Activated T-helper 9 cell treated with anti-CD3 and anti-CD28 coated beads, Interleukin-2, amount 50 U/mL, for 16 hours (primary cell): ENCODE measurements at places on chromosomes 6 and 20.

- no peak for DNase-seq
Measured at GRCh38 chr20:57250607-57251343, 15.7 kb downstream of the BMP7 start.

GRCh38 chr6:159879856-159880255, 10.9 kb upstream of the MAS1 start:
- DNase-seq, result no peak

DNA sequence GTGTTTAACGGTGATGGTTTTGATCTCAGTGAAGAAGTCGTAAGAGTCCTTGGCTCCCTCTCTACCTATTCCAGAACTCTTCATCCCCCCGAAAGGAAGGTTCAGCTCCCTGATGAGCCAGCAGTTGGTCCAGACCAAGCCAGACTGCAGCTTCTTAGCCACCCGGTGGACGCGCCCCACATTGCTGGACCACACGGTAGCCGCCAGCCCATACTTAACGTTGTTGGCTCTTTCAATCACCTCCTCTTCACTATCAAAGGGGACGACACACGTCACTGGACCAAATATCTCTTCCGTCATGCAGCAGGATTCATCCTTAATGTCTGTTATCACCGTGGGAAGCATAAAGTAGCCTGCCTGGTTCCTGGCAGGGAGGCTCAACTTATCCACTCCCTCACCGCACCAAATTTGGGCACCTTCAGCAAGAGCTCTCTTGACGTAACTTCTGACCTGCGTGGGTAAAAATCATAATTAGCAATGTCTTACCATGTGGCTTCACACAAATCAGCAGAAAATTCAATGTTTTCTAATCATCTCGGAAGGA, 31.4 kb downstream of the ALDH8A1 start:
- no peak for DNase-seq

DNA sequence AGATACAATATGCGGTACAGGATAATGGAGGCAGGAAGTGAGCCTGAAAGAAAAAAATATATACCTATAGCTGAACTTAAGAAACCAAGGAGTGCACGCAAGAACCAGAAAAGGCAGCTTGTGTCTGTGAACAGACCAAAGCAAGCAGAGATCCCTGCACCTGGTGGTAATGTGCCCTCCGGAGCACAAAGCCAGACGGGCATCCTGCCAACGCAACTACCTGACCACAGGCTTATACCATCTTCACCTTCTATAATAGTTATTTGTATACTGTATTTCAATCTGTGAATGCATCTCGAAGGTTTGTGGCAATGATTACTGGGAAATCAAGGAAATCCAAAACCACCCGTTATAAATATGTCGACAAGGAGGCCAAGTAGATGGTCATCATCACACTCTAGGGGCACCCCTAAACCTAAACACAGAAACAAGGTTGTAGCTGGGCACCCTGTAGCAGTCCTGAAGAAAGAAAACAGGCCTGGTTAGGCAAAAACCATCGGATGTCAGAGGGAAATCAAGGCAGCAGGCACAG, 801 bp downstream of the FBXL4 start:
- no peak for DNase-seq

DNA sequence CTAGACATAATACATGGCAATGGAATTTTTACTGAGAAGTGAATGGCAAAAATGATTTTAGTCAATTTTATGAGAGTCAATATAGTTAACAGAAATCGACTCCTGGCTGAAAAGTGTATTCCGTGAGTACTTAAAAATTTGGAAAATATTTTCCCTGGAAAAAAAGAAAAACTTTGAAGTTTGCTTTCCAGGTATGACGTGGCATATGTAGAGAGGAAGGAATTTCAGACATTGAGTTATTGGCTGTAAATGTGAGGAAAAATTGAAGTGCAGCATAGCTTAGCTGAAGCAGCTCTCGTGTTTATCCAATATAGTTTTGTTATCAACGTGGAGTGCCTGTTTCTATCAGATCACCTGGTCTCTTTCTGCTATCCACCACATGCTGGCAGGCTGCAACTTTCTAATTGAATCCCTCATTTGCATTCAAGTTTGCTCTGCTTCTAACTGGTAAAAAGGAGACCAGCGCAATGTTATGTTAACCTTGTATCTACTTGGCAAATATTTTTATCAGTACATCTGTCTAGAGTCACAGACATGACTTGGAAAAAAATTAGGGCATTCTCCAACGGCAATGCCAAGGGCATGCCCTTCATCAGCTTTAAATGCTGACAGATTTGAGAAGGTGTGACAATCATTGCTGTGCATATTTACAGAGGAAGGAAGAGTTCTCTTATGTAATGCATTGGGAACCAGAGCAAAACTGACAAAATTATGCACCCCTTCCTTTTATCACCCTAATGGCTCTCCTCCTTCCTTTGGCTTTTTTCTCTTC, 1102.8 kb upstream of the FLRT3 start:
- no peak for DNase-seq

DNA sequence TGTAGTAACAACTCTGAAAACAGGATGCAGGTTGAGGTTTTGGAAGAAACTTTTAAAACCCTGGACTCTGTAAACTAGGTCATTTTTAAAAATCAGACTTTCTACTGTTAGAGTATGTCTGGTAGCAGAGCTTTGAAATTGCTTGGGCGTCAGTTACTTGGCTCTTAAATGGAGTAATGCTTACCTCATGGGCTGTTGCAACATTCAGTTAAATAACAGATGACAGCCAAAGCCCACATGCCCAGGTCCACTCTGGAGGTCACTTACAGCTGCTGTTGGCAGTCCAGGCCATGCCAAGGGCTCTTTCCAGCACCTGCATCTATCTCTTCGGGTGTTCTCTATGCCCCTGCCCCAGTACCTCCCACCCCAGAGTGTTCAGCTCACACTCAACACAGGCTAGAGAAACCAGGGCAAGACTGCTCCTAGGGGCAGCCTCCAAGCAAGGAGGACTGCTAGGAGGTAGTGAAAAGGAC, 96.4 kb downstream of the BANF2 start:
- DNase-seq, result no peak

- no peak for DNase-seq
Measured at GRCh38 chr6:100353276-100354015, 111.3 kb downstream of the SIM1 start.

DNA sequence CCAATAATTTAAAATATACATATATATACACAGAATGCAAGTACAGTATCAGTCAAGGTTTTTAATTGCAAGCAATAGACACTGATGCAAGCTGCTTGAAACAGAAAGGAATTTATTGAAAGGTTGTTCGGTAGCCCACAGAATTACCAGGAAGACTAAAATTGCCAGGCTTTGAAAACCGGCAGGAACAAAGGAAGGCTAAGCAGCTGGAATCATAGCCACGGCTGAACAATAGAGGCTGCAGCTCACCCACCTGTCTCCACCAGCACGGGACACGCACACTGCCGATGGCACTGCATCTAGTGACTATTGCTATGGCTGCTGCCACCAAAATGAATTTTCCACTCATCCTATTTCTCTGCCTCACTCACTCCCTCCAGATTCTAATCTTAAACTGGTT, 22.0 kb upstream of the L3MBTL3 start:
- no peak for DNase-seq

DNA sequence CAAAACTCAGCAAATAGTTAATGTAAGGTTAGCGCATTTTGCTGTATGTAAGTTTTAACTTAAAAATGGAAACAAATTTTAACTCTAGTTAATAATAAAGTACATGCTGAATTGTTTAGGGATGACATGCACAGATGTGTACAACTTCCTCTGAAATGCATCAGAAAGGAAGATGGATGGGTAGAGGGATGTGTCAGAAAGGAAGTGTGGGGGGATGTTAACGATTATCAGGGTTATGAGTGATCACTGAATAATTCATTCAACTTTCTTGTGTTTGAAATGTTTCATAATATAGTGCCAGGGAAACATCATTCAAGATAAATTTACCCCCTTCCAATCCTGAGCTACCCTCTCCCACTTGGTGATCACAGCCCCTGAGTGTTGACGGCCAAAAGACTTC, 87.6 kb downstream of the FOXA2 start:
- no peak for DNase-seq

GRCh38 chr6:55726144-55726543, 147.2 kb upstream of the HMGCLL1 start:
- no peak for DNase-seq

GRCh38 chr20:3545401-3545925, 74.6 kb downstream of the ATRN start:
- no peak for DNase-seq

DNA sequence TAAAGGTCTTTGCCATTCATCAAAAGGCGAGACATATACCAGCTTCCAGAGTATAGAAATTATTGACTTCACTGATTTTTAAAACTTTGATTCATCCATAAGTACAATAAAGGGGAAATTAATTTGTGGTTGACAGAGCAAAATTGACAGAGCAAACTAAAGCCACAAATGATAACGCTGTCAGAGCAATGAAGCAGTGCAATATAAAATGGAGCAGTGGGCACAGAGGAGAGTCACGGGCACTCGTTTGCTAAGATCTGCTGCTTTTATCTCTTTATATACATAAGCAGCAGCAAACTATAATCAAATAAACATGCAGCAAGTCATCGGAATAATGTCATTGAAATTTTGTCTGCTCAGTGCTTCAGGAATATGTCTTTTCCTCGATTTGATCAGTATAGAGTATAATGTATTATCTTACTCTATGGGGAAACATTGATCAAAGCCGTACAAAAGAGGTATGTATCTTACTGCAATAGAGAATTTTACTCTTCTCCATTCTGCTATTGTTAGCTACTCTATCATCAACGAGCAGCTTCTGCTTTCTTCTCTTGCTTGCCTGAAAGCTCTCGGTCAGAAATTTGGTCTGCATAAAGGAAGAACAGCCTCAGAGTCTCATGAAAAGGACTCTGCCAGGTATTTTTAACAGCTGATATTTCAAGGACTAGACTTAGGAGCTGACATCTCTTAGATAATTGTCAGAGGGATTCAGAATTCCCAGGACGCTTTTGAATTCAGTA, 546.0 kb upstream of the ARID1B start:
- no peak for DNase-seq

DNA sequence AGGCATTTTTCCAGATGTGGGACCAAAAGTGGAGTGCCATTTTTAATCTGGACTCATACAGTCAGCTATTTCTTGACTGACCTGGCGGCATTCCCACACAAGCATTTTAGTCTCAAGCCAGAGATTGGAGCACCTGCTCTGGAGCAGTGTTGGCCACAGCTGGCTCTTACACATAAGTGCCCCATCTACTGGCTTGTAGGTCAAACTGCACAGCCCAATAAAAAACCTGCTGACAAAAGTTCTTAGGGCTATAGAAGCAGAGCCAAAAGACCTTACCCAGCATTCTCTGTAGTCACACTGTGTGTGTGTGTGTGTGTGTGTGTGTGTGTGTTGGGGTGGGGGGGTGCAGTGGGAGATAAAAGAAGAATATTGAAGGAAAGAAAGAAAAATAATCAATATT, 38.6 kb upstream of the SENP6 start:
- no peak for DNase-seq

DNA sequence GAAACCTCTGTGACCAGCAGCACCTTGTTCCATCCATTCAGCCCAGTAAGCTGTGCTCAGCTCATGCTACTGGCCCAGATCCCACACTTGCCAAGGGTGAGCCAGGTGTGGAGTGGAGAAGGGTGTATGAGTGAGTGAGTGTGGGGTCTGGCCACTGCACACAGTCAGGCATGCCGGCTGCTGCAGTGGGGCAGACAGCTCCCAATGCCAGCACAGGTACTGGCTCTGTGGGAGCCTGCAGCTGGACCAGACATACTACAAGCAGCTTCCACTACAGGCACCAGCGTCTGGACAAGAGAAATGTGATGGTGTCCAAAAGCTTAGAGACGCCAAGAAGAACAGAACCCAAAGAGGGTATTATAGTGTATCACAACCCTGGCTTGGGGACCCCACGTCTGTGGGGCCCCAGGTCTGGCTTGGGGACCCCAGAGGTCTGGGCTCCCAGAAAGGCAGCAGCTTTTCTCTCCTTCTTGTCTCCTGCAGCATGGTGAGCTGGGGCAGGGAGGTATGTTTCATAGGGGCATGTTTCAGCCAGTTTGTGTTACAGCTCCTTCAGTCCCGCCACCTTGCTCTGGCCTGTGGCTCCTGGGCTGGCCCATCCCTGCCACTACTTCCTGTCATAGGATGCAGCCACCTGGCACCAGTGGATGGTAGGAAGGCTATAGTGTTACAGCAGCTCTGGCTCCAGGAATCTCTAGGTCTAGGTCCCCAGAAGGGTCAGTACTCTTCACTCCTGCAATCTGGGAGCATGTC, 152.4 kb upstream of the HSF2 start:
- DNase-seq, result no peak

DNA sequence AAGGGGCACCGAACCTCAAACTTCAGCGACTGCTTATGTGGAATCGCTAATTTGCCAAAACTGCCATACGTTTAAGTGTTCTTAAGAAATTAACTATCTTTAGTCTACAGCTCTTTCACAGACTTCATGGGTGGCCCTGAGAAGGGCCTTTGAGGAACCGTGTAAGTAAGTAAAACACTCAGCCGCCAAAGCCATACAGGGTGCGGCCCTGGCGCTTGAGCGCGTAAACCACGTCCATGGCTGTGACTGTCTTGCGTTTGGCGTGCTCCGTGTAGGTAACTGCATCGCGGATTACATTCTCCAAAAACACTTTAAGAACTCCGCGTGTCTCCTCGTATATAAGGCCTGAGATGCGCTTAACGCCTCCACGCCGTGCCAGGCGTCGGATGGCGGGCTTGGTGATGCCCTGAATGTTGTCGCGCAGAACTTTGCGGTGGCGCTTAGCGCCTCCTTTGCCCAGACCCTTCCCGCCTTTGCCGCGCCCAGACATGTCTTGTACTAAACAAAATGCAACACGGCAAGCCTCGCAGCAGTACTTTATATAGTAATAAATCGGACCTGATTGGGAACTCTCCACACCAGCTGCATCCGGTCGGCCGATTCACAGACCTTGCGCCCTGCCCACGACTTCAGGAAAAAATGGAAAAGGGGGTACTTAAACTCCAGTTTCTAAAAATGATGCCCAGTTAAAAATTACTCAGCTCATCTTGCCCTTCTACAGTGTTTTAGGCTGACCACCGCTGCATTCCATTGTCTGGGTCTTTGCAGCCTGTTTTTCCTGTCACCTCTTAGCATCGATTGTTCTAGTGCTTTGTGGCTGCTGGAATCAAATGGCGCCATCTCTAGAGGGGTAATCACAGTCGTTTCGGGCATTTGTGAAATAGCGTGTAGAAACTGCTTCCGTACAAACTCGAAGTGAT, 38.9 kb downstream of the OR2B2 start:
- no peak for DNase-seq
